ENCODE measurements at places on chromosomes 11 and 22. TPM values are rescaled to one million over a fixed set of nuclear protein-coding genes. Genes with fewer than 3 reads are reported as not detected.

Gene KRTAP5-7
- not detected for total RNA-seq

GRCh38 chr22:42897960-42898359, 40.9 kb upstream of the ARFGAP3 start:
- no peak for DNase-seq

- DNase-seq: no peak
These were observed 1.2 kb downstream of the GPR83 start for GRCh38 chr11:94400050-94400449.

- peak; percentile 18 for DNase-seq
These were observed 4.4 kb upstream of the TPCN2 start for GRCh38 chr11:69044111-69045013.

Gene PDGFD
- total RNA-seq: not detected

DNA sequence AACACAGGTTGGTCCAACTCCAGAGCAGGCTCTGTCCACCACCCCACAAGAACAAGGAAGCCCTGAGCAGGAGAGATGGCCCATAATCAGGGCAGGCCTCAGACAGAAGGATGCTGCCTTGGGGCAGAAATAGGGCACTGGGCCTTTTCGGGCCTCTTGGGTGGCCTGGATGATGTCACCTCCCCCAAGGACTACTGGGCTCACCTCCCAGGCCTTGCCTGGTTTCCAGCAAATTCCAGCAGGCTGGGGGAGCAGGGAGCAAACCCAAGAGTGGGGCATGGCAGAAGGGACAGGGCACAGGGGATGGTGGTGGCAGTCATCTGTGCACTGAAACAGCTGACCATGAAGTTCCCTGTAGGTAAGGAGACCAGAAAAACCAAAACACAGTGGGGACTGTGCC, 5.3 kb upstream of the NAA40 start:
- DNase-seq: no peak

Gene KBTBD3
- total RNA-seq: 13.0 TPM

Data from activated naive CD4-positive, alpha-beta T cell treated with anti-CD3 and anti-CD28 coated beads, Interleukin-2, amount 50 U/mL, for 72 hours (primary cell).